ENCODE measurements at places on chromosomes 6 and 20.

- no peak for DNase-seq
These were observed 13.5 kb upstream of the RAB5IF start for GRCh38 chr20:36591854-36592641.

DNA sequence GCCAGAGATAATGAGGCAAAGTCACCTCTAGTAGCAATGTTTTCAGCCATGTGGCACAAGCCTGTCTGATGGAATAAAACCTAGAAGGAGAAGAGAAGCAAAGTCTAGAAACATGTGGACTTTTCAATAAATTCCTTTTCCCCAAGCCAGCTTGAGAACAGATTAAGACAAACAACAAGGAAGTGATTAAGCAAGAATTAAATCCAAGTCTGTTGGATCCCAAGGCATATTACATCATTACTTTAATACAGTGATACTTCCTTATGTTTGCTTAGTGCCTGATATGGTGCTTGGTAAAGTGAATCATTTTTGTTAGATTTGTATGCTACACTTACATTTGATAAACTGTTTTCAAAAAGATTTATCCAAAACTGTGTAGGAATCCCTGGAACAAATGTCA lies 260.3 kb upstream of the FAM83B start:
- DNase-seq: no peak

- no peak for DNase-seq
These were observed 114.9 kb upstream of the DST start for GRCh38 chr6:56757588-56757984.

DNA sequence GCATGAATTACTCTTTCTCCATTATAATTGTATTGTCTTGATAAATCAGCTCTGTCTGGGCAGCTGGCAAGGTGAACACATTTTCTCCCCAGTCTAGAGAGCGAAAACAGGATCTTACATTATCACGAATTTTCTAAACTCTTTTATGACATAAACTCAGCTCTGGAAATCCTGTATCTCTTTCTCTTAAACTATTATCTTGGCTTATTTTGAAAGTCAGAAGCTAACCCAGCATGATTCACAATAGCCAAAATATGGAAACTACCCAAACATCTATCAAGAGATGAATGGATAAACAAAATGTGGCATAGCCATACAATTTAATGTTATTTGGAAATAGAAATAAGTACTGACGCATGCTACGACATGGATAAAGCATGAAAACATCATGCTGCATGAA lies 25.9 kb upstream of the AGPAT4 start:
- no peak for DNase-seq

DNA sequence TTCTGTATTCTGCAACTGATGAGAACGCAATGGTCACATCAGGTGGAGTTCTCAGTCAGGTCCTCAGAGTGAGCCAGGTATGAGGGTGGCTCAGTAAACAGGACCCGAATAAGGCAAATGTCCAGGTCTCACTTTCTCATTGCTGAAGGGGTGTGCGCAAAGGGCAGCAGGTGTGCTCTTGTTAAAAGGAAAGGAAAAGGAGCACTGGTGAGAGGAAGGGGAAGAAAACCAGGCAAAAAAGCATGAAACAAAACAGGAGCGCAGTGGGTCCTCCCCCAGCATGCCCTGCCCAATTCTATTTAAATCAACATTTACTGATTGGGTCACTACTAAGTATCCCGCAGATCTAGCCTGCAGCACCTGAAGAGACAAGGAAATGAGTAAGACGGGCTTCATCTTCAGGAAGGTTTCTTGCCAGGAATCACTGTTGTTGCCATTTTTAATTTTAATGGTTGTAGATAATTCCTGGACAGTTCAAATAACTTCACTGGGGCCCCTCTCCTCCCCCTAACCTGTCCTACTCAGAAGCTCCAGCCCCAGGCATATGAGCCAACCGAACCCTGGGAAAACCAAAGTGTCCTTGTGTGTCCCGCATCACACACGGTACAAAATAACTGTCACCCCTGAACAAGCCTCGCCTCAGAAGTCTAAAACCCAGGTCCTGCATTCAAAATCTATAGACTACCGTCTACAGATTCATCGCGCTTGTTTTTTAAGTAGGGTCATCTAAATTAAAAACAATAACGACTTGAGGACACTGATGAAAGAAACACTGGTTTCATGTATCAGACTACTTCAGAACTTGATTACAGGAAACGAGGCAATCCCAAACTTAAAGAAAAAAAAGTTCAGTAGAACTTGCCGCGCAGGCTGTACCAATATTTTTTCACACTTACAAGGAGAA lies 980 bp downstream of the MBOAT1 start:
- no peak for DNase-seq

- no peak for DNase-seq
These were observed 114.1 kb downstream of the GJA10 start for GRCh38 chr6:90008189-90008907.

- no peak for DNase-seq
These were observed 35.8 kb downstream of the BTBD9 start for GRCh38 chr6:38603966-38604365.

GRCh38 chr6:69022993-69023392 lies 387.9 kb downstream of the ADGRB3 start:
- DNase-seq: no peak

- DNase-seq: no peak
These were observed 358.6 kb downstream of the BTBD9 start for GRCh38 chr6:38281126-38281525.

- DNase-seq: no peak
These were observed 22.3 kb downstream of the DST start for GRCh38 chr6:56620229-56620868.

DNA sequence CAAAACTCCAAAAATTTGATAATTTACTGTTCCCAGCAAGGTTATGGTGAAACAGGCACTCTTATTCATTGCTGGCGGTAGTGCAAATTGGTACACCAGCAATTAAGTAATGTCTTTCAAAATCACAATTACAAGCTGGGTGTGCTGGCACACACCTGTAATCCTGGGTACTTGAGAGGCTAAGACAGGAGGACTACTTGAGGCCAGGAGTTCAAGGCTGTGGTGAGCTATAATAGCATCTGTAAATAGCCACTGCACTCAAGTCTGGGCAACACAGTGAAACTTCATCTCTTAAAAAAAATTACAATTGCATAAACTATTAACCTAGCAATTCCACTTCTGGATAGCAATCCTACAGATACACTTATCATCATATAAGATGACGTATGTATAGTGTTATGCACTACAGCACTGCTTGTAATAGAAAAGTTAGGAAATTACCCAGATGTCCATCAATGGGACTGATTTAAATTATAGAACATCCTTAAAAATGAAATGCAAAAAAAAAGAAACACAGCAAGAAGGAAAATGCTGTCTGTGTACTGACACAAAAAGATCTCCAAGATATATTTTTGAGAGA lies 31.4 kb downstream of the NCOA6 start:
- no peak for DNase-seq

GRCh38 chr20:35600993-35601973 lies 14.3 kb upstream of the SPAG4 start:
- DNase-seq: peak; percentile 52

- peak; percentile 63 for DNase-seq
These were observed 27.0 kb downstream of the HECA start for GRCh38 chr6:139161817-139162284.

- DNase-seq: no peak
These were observed 50.0 kb downstream of the RTN4IP1 start for GRCh38 chr6:106579281-106579680.

- DNase-seq: no peak
These were observed 29.1 kb downstream of the GPX6 start for GRCh38 chr6:28486533-28486932.

DNA sequence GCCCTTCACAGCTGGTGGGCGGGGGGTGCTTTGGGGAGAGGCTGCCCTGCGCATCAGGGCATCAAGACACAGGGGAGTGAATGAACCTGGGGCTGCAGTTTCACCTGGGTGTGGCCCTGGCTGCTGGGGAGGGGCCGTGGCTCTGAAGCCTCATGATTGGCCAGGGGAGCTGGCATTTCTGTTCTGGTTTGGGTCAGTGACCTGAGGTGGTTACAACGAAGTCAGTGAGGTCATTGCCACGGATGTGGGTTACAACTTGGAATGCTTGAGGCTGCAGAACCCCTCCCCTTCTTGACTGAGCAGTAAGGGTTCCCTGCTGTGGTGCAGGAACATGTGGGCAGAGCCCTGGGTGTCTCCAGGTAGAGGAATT lies 3.0 kb downstream of the TCEA2 start:
- no peak for DNase-seq

DNA sequence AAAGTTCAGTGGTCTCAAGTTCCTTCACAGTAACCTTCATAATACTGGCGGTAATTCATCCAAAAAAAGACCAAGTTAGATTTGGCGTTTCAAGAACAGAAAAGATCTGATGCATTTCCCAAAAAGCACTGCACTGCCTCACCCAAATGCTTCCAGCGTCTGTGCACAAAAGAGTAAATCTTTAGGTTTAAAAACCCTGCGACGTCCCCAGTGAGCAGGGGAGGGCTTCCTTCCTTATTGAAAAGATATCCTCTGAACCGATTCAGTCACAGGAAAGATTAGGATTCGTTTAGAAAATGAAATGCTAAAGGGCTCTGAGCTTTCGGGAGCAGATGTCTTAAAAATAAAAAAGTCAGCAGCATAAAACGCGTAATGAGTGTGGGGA lies 654 bp downstream of the TBC1D7 start:
- no peak for DNase-seq

- DNase-seq: no peak
These were observed 39.7 kb downstream of the LBP start for GRCh38 chr20:38386004-38386403.

DNA sequence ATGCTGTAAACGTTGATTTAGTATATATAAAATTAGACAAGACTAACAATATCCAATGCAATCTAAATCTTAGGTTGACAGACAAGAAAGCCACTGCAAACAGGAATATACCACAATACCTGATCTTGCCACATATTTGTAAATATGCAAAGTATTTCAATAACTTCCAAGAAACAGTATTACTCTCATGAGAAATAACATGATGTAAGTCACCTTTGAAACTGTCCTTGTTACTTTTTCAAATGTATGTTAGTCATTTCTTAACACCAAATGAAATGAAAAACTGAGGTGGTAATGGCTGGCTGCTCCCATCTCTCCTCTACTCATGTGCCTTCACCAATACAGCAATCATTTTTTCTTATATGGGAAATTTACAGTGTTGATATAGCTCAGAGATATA lies 118.7 kb downstream of the ATG5 start:
- no peak for DNase-seq

DNA sequence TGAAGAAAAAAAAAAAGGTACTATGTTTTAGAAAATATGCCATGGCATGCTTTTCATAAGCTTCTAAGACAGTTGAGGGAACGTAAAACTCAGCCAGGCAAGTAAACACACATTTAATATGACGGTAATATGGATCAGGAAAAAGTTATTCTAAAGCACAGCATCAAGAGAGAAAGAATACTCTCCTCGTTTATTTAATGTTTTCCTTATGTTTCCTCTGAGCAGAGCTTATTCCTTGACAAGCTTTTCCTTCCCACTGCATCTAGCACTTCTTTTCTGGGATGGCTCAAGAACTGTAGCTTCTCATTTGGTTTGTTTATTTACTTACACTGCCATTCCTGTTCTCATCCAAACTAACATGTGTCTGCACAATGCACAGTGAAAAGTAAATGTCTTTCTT lies 2.7 kb upstream of the RSPO3 start:
- DNase-seq: no peak

- no peak for DNase-seq
These were observed at the start of gene LTA for GRCh38 chr6:31572041-31572911. LTA (plus strand) TSS chr6:31572289; CDS start chr6:31572743, 454 bp downstream.

- DNase-seq: no peak
These were observed 95.7 kb downstream of the SLC24A3 start for GRCh38 chr20:19308146-19308545.

DNA sequence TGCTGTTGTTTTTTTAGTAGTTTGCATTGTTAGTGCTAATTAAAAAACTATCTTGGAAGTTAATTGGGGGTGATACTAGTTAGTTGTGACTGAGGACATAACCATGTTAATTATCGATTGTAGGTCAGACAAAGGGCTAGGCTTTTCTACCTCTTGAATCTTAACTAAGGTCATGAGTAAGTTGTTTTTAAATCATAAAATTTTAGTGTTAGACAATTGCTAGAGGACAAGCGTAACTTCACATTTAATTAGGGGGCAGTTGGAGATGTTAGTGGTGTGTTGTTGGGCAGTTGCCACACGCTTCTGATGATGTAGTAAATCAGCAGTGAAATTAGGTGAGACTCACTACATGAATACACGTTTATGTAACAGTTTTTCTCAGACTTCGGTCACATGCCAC lies 619.1 kb upstream of the FLRT3 start:
- DNase-seq: no peak

- no peak for DNase-seq
These were observed 3.6 kb downstream of the GZF1 start for GRCh38 chr20:23365390-23366165.

DNA sequence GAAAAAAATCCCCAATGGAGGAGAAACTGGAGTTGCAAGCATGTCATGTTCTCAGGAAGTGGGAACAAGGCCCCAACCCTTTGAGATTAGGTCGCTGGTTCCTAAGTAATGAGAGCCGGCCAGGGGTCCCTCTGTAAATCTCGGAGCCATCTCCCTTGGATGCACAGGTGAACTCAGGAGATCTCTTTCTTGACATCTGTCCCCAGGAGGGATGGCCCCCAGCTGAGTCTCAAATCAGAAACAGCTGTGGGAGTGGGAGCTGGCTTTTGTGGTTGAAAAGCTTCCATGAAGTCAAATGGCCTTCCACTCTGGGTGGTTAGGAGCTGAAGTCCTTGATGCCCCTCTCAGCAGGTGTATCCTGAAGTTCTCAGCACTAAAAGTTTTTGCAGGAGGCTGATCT lies 257.1 kb downstream of the BMP7 start:
- DNase-seq: no peak

GRCh38 chr20:20251836-20252235 lies 116.1 kb upstream of the INSM1 start:
- DNase-seq: no peak

DNA sequence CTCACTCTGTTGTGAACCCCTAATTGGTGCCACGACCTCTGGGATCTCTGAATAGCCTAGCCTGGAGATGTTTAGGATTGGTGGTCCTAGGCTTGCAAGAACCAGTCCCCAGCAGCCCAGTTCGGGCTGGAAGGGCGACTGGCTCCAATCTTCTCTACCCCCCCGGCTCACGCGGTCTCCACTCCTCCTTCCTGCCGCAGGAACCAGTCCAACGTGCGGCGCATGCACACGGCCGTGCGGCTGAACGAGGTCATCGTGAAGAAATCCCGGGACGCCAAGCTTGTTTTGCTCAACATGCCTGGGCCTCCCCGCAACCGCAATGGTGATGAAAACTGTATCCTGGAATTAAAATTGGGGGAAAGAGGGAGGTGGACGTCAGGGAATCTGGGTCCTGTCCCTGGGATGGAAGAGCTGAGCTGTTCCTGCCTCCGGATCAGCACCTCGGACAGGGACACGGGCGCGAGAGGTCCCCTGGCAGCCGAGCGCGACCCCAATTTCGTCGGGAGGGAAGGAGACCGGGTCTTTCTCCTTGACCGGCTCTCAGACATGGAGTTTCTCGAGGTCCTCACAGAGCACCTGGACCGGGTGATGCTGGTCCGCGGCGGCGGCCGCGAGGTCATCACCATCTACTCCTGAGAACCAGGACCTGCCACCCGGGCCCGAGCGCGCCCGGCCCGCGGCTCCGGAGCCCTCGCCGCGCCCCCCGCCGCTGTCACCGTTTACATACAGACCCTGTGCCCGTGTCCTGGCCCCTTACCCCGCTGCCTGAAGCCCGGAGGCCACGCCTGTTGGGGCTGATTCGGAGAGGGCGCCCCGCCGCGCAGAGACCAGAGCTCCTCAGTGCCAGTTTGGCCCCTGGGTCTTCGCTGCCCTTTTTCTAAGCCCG lies 28.2 kb downstream of the SLC12A5 start:
- no peak for DNase-seq

GRCh38 chr20:4053071-4053919 lies 37.9 kb upstream of the RNF24 start:
- no peak for DNase-seq
